ENCODE measurements at places on chromosomes 7 and 10. TPM values are rescaled to one million over a fixed set of nuclear protein-coding genes. Genes with fewer than 3 reads are reported as not detected.

The OR9A2 gene
- not detected for total RNA-seq

The ITIH5 gene
- 20.4 TPM for total RNA-seq

DNA sequence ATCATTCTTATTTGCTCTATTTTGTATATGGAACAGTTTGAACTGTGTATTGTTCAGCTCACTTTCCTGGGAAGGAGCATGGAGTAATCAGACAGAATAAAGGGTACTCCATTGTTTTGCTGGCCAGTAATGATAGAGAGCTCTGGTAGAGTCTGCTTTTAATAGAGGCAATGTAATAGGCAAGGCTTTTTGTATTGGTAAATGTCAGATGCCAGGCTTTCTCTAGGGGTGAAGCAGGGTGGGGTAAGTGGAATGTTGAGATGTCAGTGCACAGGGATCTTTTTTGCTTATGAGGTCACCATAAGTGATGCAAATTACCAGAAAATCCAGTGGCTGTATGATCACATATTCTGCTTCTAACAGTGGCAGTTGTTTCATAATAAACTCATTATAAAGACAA, 1088.3 kb upstream of the SORCS1 start:
- no peak overlapping the region for H3K4me3 ChIP-seq
- no peaks in the 10 kb centered on the region for H3K4me1 ChIP-seq
- no peak for DNase-seq
- no peaks in the 10 kb centered on the region for H3K27me3 ChIP-seq
- H3K27ac ChIP-seq, result no peak overlapping the region
- H3K36me3 ChIP-seq, result no peaks in the 10 kb centered on the region

DNA sequence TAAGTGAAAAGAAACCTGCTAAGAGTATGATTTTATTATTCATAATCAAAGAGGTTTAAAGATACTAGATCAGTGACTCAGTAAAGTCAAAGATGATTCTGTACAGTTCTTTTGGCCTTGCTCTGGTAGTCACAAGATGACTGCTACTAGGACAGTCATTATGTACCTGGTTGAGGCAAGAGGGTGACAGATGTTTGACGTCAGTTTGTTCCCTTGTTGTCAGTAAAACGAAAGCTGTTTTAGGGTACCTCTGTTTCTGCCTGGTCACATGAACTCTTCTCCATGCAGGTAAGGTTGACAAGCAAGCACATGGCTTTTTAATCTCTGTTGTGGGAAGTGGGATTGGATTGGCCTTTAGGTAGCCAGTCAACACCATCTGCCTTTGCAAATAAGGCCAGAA, 308.0 kb downstream of the EXOC4 start:
- no peaks in the 10 kb centered on the region for H3K36me3 ChIP-seq
- DNase-seq, result no peak
- no peaks in the 10 kb centered on the region for H3K27me3 ChIP-seq
- no peak overlapping the region for H3K27ac ChIP-seq

GRCh38 chr10:83373671-83374070, 765.6 kb upstream of the GHITM start:
- no peak for DNase-seq
- no peaks in the 10 kb centered on the region for H3K27me3 ChIP-seq
- no peak overlapping the region for H3K4me3 ChIP-seq
- no peaks in the 10 kb centered on the region for H3K4me1 ChIP-seq
- H3K36me3 ChIP-seq, result no peaks in the 10 kb centered on the region

- H3K4me3 ChIP-seq, result no peak overlapping the region
These were observed 110.3 kb downstream of the KAT6B start for GRCh38 chr10:74936577-74937265.

DNA sequence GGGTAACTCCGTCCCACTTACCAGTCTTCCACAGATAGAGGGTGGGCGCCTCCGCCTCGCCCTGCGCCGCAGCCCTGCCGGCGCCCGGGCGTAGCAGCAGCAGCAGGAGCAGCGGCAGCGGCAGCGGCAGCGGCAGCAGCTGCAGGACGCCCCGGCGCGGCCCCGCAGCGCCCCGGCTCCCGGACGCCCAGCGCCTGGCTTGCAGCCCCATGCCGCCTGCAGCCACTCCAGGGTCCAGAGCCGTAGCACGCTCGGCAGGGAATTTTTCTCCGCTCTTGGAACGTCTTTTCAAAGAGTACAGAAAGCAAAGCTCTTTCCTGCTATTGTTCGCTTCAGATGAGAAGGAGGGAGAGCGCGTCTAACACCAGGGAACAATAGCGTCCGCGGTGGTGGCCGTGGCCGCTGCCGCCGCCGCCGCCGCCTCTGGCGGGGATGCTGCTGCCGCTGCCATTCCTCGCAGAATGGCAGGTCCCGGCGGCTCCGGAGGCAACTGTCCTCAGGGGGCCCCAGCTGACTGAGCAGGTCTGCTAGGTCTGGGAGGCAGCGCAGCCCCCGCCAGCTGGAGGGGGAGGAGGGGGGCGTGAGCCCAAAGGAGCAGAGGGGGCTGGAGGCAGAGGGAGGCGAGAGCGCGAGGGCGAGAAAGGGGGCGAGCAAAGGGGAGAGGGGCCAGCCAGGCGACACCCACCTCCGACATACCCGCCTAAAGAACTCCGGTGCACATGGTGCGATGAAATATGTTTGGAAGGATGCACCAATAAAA, at the start of gene THSD7A:
Gene THSD7A, minus strand, starts transcription at position 463 of the 760 bp plus-strand sequence. Its CDS starts 252 bp downstream, at position 211.
- H3K36me3 ChIP-seq, result no peaks in the 10 kb centered on the region
- no peaks in the 10 kb centered on the region for H3K27me3 ChIP-seq
- H3K4me3 ChIP-seq, result peak within 1 kb of the TSS; percentile 59

GRCh38 chr7:111741811-111742240, 179.5 kb upstream of the IMMP2L start:
- no peak overlapping the region for H3K4me3 ChIP-seq
- DNase-seq, result no peak
- H3K36me3 ChIP-seq, result no peaks in the 10 kb centered on the region
- H3K27me3 ChIP-seq, result no peaks in the 10 kb centered on the region
- H3K4me1 ChIP-seq, result no peaks in the 10 kb centered on the region
- no peak overlapping the region for H3K27ac ChIP-seq

DNA sequence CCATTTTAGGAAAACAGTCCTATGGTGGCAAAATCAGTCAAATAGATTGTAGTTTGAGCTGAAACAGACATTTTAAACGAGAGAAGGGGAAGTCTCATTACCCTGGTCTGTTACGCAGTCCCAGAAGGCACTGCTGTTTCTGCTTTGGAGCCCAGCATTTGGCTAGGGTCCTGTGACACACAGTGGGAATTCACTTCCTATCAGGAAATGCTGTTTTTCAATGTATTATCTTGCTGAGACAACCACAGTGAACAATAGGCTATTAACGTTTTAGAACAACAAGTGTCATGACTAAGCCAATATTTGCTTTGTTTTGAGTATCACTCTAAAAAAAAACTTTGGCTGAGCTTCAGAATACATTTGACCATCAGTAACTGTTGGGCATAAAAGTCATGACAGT, 74.1 kb downstream of the ADD3 start:
- peaks cover 75% of the 10 kb centered on the region for H3K4me1 ChIP-seq
- no peak overlapping the region for H3K4me3 ChIP-seq
- DNase-seq, result no peak
- H3K27me3 ChIP-seq, result no peaks in the 10 kb centered on the region
- no peaks in the 10 kb centered on the region for H3K36me3 ChIP-seq
